Karpas-422 (cell line): ENCODE measurements at places on chromosomes 13 and 19.

DNA sequence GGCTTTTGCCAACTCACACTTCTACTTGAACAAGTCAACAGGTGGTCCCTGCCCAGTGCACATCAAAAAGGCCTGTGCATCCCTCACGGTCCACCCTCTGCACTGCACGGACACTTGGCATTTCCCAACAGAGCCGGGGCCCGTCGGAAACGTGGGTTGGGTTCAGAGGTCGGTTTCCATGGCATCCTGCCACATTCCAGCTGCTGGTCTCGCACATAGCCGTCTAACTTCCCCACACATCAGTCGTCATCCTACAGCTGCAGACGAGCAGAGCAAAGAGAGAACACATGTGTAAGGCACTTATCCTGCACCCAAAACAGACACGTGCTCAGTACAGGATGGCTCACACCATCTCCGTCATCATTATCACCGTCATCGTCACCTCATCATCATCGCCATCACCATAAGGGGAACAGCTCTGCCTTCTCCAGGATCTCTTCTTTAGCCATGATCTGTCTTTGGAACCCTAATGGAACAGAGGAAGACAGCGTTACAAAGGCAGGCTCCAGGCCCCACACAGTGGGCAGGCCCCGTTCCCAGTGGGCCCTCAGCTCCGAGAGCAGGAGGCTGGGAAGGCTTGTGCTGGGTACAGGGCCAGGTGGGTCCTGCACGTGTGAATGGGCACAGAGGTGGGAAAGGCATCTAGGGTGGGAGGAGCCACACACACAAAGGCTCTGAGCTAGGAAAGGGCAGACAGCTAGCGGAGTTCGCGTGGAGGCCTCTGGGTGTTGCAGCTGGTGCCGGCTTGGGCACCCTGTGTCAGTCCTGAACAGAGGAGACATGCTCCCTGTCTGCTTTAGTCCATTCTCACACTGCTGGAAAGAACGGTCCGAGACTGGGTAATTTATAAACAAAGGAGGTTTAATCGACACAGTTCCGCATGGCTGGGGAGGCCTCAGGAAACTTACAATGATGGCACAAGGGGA, 170.8 kb upstream of the SOX1 start:
- no peaks in the 10 kb centered on the region for H3K36me3 ChIP-seq
- H3K27ac ChIP-seq = no peak overlapping the region

DNA sequence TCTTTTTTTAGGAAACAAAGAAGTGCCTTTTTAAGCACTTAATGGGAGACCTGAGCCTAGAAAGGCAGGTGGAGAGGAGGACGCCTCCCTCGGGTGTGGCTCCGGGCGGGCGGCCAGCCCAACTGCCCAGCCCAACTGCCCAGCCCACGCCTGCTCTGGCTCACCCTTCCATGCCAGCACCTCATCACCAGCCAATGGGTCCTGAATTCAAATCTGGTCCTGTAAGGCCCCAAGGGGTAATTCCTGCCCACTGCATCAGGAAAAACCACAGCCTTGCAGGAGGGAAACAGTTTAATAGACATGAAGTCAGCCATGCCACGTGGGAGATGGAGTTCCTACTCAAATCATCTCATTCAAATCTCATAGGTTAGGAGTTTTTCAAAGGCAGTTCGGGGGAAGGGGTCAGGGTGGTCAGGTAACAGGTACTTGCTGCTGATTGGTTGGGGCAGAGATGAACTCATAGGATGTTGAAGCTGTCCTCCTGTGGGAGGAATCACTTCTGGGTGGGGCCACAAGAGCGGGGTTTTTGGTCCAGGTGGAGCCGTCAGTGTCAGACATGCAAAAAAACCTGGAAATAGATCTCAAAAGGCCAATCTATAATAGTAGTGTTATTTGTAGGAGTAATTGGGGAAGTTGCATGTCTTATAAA, 64.9 kb downstream of the HSPH1 start:
- no peak for DNase-seq
- no peak overlapping the region for H3K27ac ChIP-seq
- 0 out of 2 replicates have a peak, but pooled peaks cover 2% of the 10 kb centered on the region for H3K27me3 ChIP-seq
- no peaks in the 10 kb centered on the region for H3K36me3 ChIP-seq
- H3K4me3 ChIP-seq = no peak overlapping the region
- H3K4me1 ChIP-seq = no peaks in the 10 kb centered on the region

DNA sequence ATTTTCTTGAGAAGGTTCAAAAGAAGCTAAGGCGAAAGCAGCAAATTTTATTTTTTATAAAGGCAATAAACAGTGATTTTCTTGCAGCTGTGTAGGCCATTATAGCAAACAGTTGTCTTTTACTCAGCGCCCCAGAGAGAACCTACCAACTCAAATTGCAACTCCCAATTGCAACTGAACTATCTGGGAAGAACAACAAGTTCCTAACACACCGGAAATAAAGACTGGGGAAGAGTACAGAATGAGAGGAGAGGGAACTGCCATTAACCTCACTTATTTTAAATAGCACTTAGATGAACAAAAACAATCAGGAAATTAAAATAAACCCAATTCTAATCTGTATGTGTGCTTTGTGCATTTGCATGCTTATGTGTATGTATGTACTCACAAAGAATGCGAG, 171.1 kb downstream of the KCTD12 start:
- H3K27me3 ChIP-seq = no peaks in the 10 kb centered on the region
- no peak for DNase-seq
- H3K4me1 ChIP-seq = no peaks in the 10 kb centered on the region
- H3K36me3 ChIP-seq = no peaks in the 10 kb centered on the region
- H3K27ac ChIP-seq = no peak overlapping the region
- no peak overlapping the region for H3K4me3 ChIP-seq

GRCh38 chr13:44540761-44541434, 35.2 kb downstream of the TSC22D1 start:
- H3K4me1 ChIP-seq = peaks cover 4% of the 10 kb centered on the region
- no peaks in the 10 kb centered on the region for H3K27me3 ChIP-seq
- no peak for DNase-seq
- no peak overlapping the region for H3K27ac ChIP-seq

- no peaks in the 10 kb centered on the region for H3K4me1 ChIP-seq
- no peak overlapping the region for H3K4me3 ChIP-seq
Observed at GRCh38 chr19:6402837-6403608, 10.1 kb upstream of the GTF2F1 start.

- no peaks in the 10 kb centered on the region for H3K36me3 ChIP-seq
- no peak overlapping the region for H3K4me3 ChIP-seq
- H3K27me3 ChIP-seq = no peaks in the 10 kb centered on the region
- peak; percentile 34 for DNase-seq
Observed at GRCh38 chr13:111403266-111403665, 82.8 kb downstream of the TEX29 start.

- H3K27ac ChIP-seq = no peak overlapping the region
- H3K4me1 ChIP-seq = no peaks in the 10 kb centered on the region
- no peak for DNase-seq
- no peak overlapping the region for H3K4me3 ChIP-seq
- H3K36me3 ChIP-seq = no peaks in the 10 kb centered on the region
Observed at GRCh38 chr13:39350461-39350881, 252.5 kb downstream of the LHFPL6 start.

- H3K4me3 ChIP-seq = no peak overlapping the region
- no peaks in the 10 kb centered on the region for H3K4me1 ChIP-seq
- H3K27ac ChIP-seq = no peak overlapping the region
- DNase-seq = no peak
- H3K27me3 ChIP-seq = no peaks in the 10 kb centered on the region
Observed at GRCh38 chr13:61965756-61966155, 550.1 kb upstream of the PCDH20 start.

DNA sequence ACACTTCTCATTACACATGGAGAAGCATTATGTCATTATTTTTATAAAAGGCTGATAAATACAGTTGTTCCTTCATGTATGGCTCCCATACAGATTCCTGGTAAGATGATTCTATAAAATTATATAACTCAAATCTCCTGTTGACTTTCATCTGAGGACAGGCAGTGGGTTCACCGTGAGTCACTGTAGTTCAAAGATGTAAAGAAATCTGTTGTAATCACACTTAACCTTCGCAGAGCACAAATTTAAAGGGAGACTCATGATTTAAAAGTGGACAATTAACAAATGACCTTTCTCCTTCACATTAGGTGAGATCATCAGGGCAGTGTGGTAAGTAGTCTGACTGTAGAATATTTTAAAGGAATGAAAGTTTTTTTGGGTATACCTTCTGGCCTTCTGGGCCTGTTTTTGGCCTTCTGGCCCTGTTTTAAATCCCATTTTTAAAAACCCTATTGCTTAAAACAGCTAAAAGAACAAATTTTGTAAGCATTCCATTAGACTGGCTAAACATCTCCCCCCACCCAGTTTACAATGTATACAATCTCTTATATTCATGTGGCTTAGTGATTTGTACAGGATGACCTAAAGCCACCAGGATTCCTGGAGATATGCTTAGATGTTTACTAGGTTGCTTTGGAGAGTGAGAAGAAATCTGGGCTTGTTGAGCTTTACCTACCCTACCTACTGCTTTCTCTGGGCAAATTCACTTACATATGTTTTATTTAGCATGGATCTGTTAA, 171.2 kb downstream of the ITGBL1 start:
- no peaks in the 10 kb centered on the region for H3K27me3 ChIP-seq
- no peak overlapping the region for H3K4me3 ChIP-seq
- H3K36me3 ChIP-seq = no peaks in the 10 kb centered on the region

DNA sequence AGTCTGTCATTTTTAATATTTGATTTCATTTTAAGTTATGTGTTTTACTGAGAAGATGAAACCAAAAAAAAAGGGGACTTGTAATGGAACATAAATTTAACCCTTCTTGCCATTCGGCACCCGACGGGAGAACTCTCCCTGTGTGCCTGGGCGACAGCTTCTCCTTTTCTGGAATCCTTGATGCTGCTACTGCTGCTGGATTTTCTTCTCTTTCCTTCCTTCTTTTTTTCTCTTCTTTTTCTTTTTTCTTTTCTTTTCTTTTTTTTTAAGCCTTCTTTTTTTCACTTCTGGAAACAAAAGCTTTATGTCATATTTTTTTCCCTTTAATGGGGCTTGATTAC, 11.1 kb upstream of the ZNF536 start:
- no peaks in the 10 kb centered on the region for H3K27me3 ChIP-seq
- DNase-seq = no peak
- no peaks in the 10 kb centered on the region for H3K36me3 ChIP-seq
- H3K4me1 ChIP-seq = 0 out of 2 replicates have a peak, but pooled peaks cover 2% of the 10 kb centered on the region

GRCh38 chr13:61695147-61695546, 279.5 kb upstream of the PCDH20 start:
- no peak overlapping the region for H3K4me3 ChIP-seq
- H3K27me3 ChIP-seq = no peaks in the 10 kb centered on the region
- no peak overlapping the region for H3K27ac ChIP-seq
- no peaks in the 10 kb centered on the region for H3K4me1 ChIP-seq

DNA sequence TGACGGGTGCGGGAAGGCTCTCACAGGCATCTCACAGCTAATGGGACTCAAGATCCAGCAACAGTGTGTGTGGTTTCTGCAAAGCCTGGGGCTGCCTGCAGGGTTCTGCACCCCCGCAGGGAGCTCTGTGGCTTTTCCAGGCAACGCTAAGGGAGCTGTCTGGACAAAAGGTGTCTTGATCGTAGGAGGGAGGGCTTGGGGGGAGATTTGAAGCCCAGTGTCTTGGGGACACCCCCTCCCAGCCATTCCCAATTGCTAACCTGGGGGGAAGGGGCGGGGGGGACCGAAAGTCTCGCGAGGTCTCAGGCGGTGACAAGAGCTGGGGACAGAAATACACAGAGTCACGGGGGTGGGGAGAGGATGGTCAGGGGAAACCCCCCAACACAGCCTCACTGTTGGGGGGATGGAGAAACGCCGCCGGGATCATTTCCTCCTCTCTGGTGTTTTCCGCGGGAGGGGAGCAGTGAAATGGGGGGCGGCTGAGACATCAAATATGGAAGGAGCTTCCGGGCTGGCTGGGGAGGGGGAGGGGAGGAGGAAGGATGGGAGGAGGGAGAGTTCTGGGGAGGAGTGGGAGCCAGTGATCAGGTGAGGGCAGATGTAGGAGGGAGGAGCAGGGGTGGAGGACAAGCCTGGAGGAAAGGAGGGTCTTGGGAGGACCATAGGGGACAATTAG, 13.3 kb downstream of the KCNC3 start:
- no peaks in the 10 kb centered on the region for H3K27me3 ChIP-seq
- peak; percentile 76 for DNase-seq
- H3K27ac ChIP-seq = no peak overlapping the region
- H3K4me3 ChIP-seq = peak overlapping the region; percentile 53
- H3K36me3 ChIP-seq = 0 out of 2 replicates have a peak, but pooled peaks cover 3% of the 10 kb centered on the region

DNA sequence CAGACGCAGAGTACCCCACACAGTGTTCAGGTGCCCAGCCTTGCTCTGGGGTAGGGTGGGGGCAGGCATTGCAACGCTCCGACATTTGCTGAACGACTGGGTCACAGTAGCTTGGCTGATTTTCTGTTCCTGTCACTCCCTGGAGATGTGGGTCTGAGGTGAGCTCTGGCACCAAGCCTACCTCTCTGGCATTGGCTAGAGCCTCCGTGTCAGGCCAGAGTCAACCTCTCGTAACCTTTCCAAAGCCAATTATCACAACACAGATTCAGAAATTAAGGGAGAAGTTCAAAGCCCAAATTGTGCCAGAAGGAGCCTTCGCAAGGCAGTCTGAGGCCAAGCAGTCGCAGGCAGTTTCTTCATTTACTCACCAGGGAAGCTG, 117.2 kb downstream of the IRS2 start:
- no peaks in the 10 kb centered on the region for H3K27me3 ChIP-seq
- DNase-seq = no peak
- no peaks in the 10 kb centered on the region for H3K36me3 ChIP-seq
- no peak overlapping the region for H3K4me3 ChIP-seq

GRCh38 chr13:31355001-31355400, 155.2 kb downstream of the B3GLCT start:
- DNase-seq = no peak
- no peaks in the 10 kb centered on the region for H3K4me1 ChIP-seq
- H3K27me3 ChIP-seq = no peaks in the 10 kb centered on the region
- no peaks in the 10 kb centered on the region for H3K36me3 ChIP-seq

DNA sequence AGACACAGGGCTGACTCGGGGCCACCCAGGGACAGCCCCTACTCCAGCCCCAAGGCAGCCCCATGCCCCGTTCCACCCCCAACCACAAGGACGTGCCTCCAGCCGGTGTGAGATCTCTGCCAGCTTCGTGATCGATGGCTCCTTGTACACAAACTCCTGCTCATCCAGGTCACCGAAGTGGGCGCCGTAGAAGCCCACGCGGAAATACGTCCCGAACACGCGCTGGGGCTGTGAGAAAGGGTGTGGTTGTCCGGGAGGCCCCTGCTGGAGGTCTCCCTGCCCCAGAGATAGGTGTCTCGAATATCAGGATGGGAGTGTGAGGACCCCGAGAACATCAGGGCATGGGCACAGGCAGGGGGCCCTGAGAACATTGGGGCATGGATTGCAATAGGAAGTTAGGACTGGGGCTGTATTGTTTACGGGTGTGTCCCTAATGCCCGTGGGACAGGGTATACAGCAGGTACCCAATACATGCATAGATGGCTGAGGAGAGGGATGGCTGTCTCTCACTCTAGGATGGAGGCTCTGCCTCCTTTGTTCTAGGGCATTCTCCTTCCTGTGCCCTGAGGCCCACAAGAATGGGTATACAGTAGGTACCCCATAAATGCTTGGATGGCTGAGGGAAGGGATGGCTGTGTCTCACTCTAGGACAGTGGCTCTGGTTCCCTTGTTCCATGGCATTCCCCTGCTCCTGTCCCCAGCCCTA, 5.3 kb upstream of the KANK2 start:
- H3K27ac ChIP-seq = no peak overlapping the region

- no peaks in the 10 kb centered on the region for H3K4me1 ChIP-seq
- no peaks in the 10 kb centered on the region for H3K27me3 ChIP-seq
- H3K27ac ChIP-seq = no peak overlapping the region
- no peaks in the 10 kb centered on the region for H3K36me3 ChIP-seq
- no peak overlapping the region for H3K4me3 ChIP-seq
- DNase-seq = no peak
Observed at GRCh38 chr13:58254943-58255342, 623.4 kb downstream of the PCDH17 start.

GRCh38 chr13:111058796-111059506, 56.2 kb upstream of the ARHGEF7 start:
- H3K27me3 ChIP-seq = no peaks in the 10 kb centered on the region
- no peak overlapping the region for H3K4me3 ChIP-seq
- no peaks in the 10 kb centered on the region for H3K36me3 ChIP-seq
- DNase-seq = no peak
- no peaks in the 10 kb centered on the region for H3K4me1 ChIP-seq
- H3K27ac ChIP-seq = no peak overlapping the region
